Stimulated activated CD8-positive, alpha-beta memory T cell treated with anti-CD3 and anti-CD28 coated beads, Interleukin-7, amount 100 ng/mL, for 1 hour (primary cell): ENCODE measurements at places on chromosomes 4 and X.

DNA sequence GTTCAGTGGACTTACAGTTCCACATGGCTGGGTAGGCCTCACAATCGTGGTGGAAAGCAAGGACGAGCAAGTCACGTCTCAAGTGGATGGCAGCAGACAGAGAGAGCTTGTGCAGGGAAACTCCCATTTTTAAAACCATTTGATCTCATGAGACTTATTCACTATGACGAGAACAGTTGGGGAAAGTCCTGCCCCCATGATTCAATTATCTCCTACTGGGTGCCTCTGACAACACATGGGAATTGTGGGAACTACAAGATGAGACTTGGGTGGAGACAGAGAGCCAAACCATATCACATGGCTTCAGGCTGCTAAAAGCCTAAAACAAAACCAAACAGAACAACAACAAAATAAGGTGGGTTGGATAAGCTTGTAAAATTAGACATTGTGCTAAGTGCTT lies 194.4 kb upstream of the CPEB2 start:
- DNase-seq, result no peak

DNA sequence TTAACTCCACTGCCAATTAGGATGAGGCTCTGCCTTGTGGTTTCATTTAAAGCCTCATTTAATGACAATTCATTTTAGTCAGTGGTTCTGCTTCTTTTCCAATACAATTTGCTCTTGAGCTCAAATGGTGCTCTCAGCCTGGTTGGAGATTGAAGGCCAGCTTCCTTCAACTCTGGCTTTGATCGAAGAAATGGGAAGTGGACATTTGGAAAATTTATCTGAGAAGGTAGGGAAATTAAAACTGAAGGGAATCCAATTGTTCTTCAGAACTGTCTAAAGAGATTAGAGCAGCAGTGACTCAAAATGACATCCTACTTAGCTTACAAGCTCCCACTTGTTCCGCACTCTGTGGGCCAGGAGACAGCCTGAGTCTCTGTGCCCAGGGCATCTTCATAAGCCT lies 206.8 kb downstream of the SMARCA1 start:
- no peak for DNase-seq

GRCh38 chr4:70747874-70748273 lies 26.1 kb downstream of the RUFY3 start:
- DNase-seq, result no peak

GRCh38 chr4:139455126-139455538 lies 1.2 kb downstream of the RAB33B start:
- no peak for DNase-seq

DNA sequence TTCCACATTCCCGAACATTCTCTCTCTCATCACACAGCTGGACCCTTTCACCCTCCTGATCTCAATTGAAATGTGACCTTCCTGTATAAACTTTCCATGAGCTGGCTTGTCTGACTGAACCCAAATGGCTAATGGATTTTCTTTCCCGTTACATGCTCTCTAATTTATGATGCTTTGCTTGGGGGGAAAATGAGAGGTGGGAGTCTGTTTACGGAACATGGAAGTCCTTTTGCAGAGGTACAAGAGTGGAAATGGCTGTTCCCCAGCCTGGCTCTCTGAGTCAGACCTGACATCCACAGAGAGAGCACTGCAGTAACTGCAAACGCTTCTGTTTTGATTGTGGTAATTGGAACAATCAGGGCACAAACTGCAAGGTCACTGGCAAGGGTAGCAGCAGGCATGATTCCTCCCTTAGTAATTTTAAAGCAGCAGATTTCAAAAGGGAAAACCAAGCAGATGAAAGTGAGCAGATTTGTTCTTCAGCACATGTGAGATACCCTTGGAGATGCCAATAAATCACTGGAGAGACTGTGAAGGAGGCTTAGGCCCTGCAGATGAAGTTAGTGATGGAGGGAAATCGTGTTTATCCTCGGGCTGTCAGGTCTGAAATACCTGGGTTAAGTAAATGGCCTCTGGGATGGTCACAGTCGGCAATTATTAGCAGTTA lies 83.9 kb downstream of the SNCA start:
- no peak for DNase-seq
